ENCODE measurements at places on chromosomes 3 and 15.

DNA sequence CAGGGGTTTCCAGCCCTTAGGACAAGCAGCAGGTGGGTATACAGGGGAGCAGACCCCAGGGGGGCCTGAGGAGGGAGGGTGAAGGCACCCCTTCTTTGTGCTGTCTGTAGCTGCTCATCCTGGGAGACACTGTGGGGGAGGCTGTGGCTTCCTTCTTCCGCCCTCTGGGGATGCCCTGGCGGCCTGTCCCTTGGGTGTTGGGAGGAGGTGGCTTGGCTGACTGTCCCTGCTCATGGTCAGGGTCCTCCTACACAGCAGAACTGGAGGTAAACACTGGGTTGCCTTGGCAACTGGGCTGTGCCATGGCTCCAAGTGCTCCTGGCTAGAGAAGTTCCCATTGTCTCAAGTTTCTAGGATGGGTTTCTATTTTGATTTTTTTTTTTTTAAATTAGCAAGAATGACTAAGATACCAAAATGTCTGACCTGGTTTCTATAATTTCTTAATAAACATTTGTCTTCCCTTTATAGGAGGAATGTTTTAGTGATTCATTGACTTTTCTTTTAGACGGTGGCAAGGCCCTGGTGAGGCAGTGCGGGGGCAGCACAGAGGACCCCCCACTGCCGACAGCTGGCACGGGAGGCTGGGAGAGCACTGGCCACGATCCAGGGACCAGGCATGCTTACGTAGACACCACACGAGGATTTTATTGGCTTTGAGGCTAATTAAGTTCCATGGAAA, 12.4 kb downstream of the KLF13 start:
- no peak for DNase-seq

- no peak for DNase-seq
Observed at GRCh38 chr3:27923349-27924068, 201.4 kb upstream of the EOMES start.

DNA sequence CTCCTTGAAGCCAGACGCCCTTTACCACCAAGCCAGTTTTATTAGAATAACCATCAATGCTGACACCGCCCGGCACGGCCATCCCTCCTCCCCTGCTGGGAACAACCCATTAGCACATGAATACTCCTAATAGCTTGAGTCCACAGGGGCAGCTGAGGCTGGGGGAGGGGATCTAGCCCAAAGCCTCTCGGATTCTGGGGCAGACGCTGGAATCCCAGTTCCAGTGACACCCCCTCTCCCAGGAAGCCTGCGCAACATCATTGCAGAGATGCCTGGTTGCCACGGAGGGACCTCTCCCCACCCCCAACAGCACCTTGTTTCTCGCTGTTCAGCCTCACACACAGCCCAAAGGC, 1.2 kb upstream of the LINGO1 start:
- no peak for DNase-seq

DNA sequence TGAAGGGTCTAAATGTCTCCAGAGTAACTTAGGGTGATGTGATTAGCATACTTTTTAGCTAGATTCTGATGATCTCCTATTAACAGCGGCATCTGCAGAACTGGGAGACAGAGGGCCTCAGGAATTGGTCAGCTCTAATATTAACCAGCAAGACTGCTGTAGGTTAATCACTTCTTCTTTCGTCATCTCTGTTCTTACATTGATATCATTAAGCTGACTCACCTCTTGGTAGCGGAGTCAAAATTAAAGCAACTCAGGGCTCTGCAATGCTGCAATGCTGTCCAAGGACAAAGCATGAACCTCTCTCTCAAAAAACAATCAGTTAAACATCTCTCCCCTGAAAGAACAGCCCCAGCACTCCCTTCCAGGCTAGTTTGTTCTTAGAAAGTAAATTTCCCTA, 57.5 kb upstream of the TRA2B start:
- DNase-seq, result no peak

- DNase-seq, result no peak
Observed at GRCh38 chr15:49290191-49290590, 120.1 kb downstream of the GALK2 start.

DNA sequence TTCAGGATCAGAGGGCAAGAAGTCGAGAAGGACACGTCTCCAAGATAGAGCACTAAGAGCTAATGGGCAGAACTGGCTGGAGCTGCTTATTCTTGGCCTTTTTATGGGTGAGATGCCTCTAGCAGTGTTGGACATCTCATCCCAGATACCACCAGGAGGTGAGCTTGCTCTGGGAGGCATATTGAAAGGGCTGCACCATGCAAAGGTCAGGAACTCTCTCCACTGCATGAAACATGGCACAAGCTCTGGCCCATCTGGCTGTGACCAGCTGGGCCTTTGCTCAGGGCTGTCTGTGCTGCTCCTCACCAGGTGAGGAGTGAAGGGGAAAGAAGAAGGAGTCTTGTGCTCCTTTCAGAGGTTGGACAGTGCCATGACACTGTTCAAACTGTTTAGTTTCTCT, 188.7 kb downstream of the THSD4 start:
- no peak for DNase-seq

DNA sequence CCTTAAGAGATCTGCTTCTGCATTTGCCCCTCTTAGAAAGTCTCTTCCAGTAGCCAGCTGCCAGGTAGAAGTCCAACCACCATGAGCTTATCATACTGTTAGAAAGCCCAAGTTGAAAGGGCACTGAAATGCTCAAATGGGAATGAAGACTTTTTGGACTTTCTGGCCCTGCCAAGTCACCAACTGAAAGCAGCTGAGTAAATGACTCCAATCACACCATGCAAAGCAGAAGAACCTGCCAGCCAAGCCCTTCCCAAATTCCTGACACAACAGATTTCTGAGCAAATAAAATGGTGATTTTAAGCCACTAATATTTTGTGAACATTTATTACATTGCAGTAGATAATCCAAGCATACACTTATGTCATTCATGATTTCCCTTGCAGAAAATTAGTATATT, 2.1 kb upstream of the CMTM8 start:
- no peak for DNase-seq

GRCh38 chr15:66261056-66261455, 7.5 kb upstream of the MEGF11 start:
- no peak for DNase-seq

- no peak for DNase-seq
Observed at GRCh38 chr3:169161011-169161410, 502.5 kb downstream of the MECOM start.

DNA sequence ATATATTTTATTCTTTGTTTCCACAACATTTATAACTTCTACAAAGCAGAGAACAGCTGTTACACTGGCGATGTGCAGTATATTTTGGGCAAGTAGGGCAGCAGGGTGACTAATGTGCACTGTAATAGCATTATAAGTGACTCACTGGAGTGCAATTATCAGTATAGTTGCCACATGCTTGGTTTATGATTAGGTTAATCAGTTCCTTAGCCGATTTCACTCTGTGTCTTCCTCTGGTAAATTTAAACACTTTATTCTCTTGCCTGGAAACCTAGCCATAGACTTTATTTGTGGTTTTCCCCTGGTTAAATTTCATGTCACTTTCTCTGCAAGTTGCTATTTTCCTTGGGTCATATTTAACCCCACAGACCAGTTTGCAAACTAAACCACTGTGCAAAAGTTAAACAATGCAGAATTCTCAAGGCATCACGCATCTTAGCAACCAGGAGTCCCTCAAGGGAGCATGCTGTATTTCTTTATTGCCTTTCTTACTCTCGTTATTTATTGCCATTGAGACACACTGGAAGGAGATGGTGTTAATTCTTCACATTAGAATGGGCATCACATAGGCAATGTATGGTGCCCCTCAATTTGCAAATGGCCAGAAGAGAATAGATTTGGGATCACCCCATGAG, 690.2 kb upstream of the DPPA4 start:
- DNase-seq, result no peak

GRCh38 chr3:27503526-27503925, 19.3 kb upstream of the SLC4A7 start:
- DNase-seq, result no peak

DNA sequence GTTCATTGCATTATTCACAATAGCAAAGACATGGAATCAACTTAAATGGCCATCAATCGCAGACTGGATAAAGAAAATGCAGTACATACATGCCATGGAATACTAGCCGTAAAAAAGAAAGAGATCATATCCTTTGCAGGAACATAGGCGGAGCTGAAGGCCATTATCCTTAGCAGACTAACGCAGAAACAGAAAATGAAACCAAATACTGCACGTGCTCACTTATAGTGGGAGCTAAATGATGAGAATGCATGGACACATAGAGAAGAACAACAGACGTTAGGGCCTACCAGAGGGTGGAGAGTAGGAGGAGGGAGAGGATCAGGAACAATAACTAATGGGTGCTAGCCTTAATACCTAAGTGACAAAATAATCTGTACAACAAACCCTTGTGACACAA, 57.9 kb downstream of the RASA2 start:
- DNase-seq, result no peak

DNA sequence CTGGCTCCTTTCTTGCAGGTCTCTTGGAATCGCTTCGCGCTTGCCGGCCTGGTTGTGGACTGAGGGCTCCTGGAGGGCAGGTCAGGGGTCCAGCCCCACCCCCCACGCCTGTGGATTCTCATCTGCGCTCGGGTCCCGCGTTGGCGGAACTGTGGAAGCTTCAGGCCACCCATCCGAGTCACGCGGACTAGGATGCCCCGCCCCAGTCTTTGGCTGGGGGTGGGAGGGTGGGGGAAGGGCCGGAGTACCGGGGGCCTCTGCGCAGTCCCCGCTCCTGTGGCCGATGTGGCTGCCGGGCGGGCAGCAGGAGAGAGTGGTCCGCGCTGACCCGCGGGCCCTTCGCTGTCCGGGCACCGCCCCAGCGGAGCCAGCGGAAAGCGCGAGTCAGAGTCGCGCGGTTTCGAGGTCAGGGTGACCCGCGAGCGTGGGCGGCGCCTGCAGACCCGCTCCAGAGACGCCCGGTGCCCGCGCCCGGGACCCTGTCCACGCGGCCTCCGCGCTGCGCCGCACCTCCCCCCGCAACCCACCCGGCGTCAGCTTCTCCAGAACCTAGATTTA, 114.2 kb downstream of the KLF13 start:
- DNase-seq, result no peak

- no peak for DNase-seq
Observed at GRCh38 chr3:25018909-25019308, 409.2 kb upstream of the RARB start.

- DNase-seq, result no peak
Observed at GRCh38 chr3:12946649-12947316, 105.4 kb upstream of the RPL32 start.

DNA sequence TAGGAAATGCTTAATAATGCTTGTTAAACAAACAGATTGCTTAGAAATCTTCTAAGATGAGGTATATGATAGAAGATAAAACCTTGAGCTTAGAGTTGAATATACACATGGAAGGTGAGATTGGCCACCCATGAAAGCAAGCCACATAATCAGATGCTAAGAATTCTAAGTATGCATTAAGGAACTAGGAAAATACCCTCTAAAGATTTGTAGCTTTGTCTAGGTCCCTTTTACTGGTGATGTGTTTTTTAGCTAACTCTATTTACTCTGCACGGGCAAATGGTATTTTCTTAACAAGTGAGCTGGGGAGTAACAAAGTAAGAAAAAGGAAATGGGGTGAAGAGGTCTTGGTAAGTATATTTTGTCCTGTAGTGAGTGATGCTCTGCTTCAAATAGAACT, 310.3 kb downstream of the OXSM start:
- no peak for DNase-seq

DNA sequence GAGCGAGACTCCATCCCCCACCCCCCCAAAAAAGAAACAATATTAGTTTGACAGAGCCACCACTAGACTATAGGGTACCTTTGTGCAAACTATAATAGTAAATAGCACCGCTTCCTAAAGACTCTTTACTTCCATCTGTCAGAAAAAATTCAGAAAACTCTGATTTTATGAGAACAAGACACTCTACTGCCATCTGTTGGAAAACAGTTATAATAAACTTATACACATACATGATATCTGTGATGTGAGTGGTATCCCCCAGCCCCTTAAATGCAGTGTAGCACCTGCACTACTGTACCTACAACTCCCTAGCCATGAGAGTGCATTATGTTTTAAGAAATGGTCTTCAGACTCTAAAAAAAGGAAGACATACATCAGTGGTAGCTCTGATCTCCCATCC, 47.1 kb upstream of the CTDSPL start:
- DNase-seq, result no peak

GRCh38 chr15:29449136-29449535, 179.5 kb upstream of the NSMCE3 start:
- DNase-seq, result no peak

GRCh38 chr3:28923994-28924393, 356.9 kb upstream of the RBMS3 start:
- no peak for DNase-seq

DNA sequence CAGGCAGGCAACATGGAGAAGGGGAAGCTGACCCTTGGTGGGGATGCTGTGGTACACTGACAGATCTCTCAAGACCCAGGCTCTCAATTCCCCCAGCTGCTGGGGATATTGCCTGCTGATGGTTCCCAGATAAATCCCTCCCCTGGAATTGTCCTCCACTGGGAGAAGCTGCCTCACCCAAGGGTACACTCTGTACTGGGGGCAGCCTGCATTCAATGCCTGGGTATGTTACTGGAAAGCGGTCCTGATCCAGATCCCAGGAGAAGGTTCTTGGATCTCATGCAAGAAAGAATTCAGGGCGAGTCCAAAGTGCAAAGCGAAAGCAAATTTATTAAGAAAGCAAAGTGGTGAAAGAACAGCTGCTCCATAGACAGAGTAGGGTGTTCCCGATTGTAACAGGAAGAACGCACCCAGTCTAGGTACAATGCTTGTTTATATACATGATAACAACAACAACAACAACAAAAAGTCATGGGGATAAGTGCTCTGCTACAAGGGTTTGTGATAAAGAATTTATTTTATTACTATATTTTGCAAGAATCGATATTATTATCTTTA, 591.5 kb upstream of the ADAMTS9 start:
- no peak for DNase-seq

DNA sequence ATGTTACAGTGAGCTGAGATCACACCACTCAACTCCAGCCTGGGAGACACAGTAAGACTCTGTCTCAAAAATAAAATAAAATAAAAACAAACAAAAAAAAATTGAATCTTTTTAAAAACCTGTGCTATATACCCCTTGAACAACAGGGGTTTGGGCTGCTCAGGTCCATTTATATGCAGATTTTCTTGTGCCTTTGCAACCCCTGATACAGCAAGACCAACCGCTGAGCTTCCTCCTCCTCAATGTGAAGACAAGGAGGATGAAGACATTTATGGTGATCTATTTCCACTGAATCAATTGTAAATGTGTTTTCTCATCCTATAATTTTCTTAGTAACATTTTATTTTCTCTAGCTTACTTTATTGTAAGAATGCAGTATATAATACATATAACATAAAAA, 831.0 kb upstream of the ARPP21 start:
- DNase-seq, result no peak

DNA sequence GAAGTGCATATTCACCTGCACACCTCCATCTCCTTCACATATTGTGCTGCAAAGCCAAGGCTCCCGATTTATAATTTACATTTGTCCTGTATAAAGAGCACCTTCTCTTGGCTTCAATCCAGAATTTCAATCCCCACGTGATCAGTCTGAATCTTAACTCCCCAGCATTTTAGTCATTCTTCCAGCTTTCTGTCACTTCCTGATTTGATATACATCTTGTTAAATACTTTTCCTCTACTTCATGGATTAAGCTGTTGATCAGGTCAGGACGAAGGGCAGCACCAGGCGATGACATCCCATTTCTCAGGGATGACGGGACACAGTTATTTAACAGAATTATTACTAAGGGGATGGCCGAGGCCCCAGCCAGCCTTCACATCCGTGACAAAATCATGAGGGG, 212.5 kb downstream of the EPHB1 start:
- DNase-seq, result no peak

GRCh38 chr3:141076797-141077571, 25.8 kb downstream of the SPSB4 start:
- DNase-seq, result no peak
